Renal pelvis (tissue), 12 donors: ENCODE measurements at places on chromosomes 12 and 14. TPM values are rescaled to one million over a fixed set of nuclear protein-coding genes. Genes with fewer than 3 reads are reported as not detected.

DNA sequence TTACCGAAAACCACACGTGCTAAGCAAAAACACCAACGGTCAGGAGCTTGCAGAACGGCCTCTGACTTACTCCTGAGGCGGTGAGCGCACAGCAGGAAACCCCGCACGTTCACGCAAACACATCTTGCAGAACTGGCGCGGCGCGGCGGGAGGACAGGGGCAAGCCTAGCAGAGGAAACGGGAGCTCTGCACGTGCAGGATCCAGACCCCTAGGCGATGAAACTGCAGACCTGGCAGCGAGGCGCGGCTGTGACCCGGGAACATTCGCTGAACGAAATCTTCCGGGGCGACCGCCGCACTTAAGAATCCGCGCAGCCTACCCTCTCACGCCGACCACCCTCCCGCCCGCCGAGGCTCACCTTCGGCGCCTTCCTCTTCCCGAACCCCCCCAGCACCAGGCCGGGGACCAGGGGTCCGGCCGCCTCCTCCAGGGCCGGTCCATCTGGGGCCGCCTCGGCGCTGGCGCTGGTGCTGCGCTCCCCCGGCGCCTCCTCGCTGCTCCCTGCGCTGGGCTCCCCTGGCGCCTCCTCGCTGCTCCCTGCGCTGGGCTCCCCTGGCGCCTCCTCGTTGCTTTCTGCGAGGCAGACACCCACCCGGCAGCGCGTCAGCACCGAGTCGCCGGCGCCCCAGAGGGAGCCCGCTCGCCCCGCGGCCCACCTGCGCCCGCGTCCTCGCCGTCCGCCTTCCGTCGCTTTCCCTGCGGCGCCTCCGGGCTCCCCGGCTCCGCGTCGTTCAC is 615 bp downstream of the DDX51 start:
- no peak for DNase-seq

Gene GPRC5A
- 7.4 TPM for polyA plus RNA-seq

GRCh38 chr12:111401167-111401605 is 4.5 kb upstream of the SH2B3 start:
- DNase-seq, result no peak

DNA sequence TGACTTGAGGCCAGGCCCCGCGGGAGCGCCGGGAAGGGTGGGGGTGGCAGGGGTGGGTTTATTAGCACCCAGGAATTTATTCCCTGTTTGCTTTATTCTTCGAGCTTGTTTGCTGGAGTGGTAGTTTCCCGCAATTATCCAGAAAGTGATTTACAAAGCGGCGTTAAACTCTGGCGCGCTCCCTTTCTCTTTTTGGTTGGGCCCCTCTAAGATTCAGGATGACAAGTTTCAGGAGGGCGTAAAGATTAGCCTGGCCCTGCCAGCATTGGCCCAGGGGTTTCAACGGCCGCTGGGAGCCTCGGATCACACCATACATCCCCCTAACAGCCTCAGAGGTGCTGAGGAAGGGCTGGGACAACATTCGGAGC is 444 bp upstream of the NKX2-8 start:
- DNase-seq, result no peak

GRCh38 chr14:36506732-36507614 is 13.1 kb downstream of the NKX2-1 start:
- no peak for DNase-seq

- DNase-seq, result no peak
Measured at GRCh38 chr12:26338586-26339572, 143.5 kb downstream of the SSPN start.

Gene ARG2
- 7.7 TPM for polyA plus RNA-seq

DNA sequence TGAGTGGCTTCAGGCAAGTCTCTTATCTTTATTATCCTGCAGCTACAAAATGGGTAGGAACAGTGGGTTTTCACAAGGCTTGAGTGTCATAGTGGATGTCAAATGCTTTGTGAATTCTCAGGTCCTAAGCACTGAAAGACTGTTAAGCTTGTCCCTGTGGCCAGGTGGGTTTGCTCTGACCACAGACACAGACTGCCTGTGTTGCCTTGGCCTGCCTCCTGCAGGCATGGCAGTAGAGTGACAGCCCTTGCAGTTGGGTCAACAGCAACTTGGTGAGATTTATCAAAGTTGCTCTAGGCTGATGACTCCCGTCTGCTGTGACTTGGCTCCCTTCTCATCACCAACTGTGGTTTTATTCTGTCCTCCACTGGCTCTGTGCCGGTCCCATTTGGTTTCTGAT is 520.0 kb upstream of the CCDC196 start:
- no peak for DNase-seq
